ENCODE measurements at places on chromosomes 1 and 21.

GRCh38 chr1:72341661-72342060 is 59.3 kb upstream of the NEGR1 start:
- no peak for DNase-seq

DNA sequence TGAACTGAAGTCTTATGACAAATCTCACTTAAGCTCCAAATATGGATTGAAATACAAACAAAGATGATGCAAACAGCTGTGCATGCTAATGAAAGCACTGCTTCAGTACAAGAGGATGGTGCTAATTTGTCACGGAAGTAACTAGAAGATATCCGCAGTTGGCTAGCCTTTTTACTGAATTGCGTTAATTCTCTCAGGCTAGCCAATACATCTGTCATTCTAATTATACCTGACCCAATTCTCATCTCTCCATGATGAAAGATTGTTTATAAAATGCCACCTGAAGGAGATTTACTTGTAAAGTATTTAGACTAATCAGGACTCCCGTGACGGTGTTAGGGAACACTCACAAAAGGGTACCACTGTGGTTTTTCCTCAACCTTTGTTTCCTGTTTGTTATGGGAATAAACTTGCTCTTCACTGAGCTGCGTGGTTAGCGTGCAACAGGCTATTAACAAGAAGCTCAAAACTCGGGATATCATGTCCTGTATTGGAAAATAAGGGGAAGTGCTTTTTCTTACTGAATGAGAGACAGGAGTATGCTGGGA is 162.5 kb downstream of the APP start:
- DNase-seq = no peak

DNA sequence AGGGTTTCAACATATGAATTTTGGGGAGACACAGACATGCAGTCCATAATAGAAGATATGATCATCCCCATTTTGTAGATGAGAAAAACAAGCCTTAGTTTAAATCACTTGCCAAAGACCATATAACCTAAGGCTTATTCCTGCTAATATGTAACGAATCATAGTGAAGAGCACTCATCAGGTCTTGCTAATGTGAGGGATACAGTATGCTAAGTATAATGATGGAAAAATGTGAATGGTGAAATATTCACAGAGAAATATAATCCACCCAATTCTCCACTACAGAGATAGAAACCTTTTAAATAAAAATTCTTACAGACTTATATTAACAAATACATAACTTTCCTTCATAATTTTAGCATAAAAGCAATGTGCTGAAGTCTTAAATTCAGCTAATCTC is 18.9 kb downstream of the ERICH3 start:
- no peak for DNase-seq

- no peak for DNase-seq
Observed at GRCh38 chr1:214292322-214292721, 11.4 kb downstream of the SMYD2 start.

DNA sequence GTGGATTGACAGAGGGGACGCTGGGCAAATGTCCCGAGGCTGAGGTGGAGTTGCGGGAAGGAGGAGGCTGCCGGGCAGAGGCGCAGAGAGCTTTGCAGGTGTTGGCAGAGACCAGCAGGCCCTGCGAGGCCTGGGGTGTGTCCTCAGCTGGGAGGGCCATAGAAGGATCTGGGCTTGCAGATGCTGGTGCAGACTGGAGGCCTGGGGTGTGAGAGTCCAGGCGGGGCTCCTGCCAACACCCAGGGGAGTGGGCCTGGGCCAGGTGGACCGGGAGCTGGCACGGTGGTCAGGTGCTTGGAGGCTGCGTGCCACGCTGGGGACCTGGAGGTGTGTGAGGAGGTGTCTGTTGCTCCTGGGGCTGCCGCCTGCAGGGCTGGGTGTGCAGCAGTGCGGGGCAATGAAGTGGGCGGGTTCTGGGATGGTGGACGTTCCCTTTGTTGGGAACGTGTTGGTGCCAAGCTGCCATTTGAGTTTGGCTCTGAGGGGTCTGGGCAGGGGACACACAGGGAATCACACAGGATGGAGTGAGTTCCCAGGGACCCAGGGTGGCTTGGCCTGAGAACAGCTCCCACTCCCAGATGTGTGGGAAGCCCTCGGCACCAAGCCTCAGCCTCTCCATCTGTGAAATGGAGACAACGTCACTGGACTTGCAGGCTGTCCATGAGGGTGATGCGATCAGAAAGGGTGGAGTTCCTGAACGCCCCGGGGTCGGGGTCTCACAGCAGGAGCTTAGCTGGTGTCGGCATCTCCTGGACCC is 39.9 kb upstream of the POFUT2 start:
- no peak for DNase-seq

- no peak for DNase-seq
Observed at GRCh38 chr1:108750476-108751181, 4.2 kb downstream of the STXBP3 start.

- DNase-seq = no peak
Observed at GRCh38 chr1:215835951-215836350, 268.8 kb downstream of the KCTD3 start.

- DNase-seq = no peak
Observed at GRCh38 chr1:207145401-207146058, 41.5 kb downstream of the C4BPA start.

GRCh38 chr1:109187127-109187526 is 26.6 kb upstream of the SARS1 start:
- no peak for DNase-seq

DNA sequence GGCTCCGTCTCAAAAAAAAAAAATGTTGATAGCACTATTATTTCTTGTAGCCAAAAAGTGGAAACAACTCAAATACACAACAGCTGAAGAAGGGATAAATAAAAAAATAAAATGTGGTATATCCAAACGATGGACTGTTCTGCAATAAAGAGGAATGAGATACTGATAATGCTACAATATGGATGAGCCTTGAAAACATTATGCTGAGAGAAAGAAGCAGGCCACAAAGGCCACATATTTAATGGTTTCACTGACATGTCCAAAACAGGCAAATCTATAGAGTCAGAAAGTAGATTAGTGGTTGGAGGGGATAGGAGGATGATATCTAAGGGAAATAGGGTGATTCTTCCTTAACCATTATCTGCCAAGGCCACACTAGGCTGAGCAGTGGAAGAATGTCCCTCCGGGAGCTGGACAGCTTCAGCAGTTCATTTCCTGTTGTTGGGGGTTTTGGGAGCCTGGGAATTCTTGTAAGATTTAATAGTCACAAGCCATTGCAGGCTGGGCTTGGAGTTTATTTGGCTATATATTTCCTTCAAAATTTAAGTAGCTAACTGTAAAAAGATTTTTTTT is 53.5 kb downstream of the ST3GAL3 start:
- DNase-seq = no peak

DNA sequence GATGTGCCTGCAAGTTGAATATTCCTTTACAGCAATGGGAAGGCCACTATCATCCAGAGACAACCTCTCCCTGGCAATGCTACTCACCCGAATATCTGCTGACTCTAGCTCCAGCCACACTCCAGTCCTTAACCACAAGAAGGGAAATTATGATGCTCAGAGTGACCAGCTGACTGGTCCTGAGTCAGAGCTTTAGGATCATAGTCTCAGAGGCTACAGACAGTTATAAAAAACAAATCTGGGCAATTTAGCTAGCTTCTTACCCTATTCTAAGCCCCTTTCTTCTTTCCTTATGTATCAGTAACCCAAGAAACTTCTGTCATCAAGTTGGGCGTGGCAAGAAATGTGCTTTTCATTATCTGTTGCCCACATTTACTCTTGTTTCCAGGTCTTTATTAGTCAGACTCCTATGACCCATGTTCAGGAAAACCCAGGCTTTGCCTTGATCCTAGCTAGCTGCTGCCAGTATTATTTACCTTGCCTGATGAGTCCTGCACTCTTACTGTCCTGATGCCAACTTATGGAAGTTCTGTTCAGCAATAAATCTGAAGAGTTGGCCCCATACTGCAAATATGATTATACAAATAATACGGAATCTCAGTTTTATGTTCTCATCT is 207.0 kb downstream of the TTLL7 start:
- no peak for DNase-seq

DNA sequence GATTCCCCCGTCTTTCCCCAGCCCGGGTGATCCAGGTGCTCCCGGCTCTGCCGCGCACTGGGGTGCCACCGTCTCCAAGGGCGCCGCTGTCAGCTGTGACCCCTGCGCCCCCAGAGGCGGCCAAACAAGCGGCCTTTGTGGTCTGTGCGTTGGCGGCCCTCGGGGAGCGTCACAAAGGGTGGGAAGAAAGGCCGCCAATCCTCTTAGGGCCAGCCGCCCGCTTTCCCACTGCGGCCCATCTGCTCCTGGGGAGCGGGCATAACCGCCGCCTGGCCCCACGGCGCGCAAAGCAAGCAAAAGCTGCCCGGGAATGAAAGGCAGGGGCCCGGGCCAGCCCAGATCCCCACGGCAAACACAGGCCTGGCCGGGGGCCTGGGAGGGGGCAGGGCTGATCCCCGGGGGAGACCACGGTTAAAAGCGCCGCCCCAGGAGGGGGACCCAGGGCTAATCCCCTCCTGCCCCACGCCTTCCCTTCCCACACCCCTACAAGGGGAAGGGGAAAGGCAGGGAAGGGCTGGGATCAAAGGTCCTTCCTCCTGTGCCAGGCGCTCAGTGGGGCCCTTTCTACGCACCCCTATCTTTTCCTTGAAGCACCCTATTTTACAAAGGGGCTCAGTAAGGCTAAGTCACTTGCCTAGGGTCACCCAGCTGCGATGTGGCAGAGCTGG is 24.0 kb downstream of the C1QB start:
- DNase-seq = no peak

DNA sequence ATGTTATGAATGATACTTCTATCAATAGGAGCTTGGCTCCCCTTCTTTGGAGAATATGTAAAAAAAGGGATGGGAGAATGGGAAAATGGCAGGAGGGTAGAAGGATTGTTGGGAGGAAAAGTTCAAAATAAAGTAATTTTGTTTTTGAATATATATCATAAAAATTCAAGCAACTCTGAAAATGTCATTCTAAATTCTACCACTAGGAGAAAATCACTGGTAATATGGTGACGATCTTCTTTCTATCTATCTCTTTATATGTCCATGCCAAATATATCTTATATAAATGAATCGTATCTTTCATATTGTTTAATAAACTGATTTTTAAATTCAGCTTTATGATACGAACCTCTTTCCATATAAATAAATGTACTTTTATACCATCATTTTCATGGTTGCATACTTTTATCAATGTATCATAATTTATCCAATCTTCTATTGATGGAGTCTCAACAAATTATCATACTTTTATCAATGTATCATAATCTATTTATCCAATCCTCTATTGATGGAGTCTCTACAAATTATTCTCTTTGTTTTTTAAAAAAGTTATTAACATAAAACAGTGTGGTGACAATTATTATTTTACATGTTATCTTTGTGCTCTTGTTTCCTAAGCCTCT is 73.7 kb upstream of the MARK1 start:
- no peak for DNase-seq

GRCh38 chr1:155009221-155009711 is 6.7 kb downstream of the ZBTB7B start:
- no peak for DNase-seq

DNA sequence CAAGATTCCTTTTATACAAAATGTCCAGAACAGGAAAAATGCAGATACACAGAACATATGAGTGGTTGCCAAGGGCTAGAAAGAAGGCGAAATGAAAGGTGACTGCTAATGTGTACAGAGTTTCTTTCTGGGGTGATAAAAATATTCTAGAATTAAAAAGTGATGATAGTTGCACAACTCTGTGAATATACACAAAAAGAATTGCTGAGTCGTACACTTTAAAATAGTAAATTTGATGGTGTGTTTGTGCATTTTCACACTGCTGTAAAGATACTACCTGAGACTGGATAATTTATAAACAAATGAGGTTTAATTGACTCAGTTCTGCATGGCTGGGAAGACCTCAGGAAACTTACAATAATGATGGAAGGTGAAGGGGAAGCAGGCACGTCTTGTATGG is 23.9 kb downstream of the KLHDC7A start:
- DNase-seq = no peak

- DNase-seq = no peak
Observed at GRCh38 chr1:151175041-151175741, 590 bp downstream of the TMOD4 start.

DNA sequence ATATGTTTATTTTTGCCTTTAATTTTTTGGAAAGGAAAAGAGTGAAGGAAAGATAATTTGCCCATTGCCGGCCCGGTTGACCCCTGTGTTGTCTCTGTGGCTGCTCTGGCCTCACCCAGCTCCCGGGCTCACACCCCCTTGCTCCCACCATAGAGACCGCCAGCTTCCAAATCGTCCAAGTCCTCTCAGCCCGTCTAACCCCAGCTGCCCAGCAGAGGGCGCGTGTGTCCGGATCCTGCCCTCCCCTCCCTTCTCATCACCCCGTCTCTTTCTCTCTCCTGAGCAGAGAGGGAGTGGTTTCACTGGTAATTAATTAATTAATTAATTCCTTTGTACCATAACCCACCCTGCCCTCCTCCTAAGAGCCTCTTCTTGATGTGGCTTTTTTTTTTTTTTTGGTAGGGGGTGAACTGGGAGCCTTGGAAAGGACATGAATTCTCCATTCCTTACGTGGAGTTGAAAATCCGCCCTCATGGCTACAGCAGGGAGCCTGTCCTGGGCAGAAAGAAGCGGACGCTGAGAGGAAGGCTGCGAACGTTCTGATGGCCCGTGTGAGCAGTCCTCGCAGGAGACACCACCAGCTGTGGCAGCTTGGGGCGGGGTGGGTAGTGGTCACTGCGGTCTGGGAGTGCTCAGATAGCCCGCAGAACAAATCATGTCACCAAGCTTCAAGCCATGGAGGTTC is 45.9 kb downstream of the KIAA0040 start:
- DNase-seq = peak; percentile 17

DNA sequence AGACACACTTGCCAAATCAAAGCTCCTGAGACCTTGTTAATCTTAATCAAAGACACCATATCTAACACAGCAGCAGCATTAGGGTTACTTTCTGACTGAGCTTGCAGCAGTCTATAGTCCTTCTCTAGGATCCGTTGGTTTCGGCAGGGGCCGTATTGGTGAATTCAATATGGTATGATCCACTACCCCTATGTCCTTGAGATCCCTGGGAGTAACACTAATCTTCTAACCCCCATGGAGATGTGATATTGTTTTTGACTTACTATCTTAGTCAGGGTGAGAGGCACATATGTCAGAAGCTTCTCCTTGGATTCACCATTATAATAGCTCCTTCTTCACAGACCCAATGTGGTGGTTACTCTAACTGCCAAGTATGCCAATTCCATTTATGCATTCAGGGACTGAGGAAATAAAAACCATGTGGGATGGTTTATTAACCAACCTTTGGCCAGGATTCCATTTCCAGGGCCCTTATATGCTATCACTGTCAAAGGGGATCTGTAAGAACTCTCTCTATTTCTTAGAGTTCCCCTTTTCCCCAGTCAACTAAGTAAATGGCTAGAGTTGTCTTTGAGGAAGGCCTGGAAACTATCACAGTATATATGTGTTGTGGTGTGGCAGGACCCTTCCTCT is 673.6 kb upstream of the USP24 start:
- DNase-seq = no peak

GRCh38 chr21:15064576-15065391 is at the start of gene NRIP1:
Gene NRIP1 (minus strand): TSS chr21:15065000. CDS start chr21:14968192, 96,808 bp downstream.
- peak; percentile 57 for DNase-seq

GRCh38 chr1:37660664-37661063 is 26.0 kb upstream of the RSPO1 start:
- DNase-seq = no peak
